ENCODE measurements at places on chromosomes 2 and 18.

- no peak for DNase-seq
Measured at GRCh38 chr18:59560556-59560955, 136.7 kb downstream of the CCBE1 start.

GRCh38 chr2:173708806-173709205, 256.4 kb downstream of the SP3 start:
- no peak for DNase-seq

- DNase-seq: no peak
Measured at GRCh38 chr2:136130511-136130910, 12.6 kb upstream of the CXCR4 start.

DNA sequence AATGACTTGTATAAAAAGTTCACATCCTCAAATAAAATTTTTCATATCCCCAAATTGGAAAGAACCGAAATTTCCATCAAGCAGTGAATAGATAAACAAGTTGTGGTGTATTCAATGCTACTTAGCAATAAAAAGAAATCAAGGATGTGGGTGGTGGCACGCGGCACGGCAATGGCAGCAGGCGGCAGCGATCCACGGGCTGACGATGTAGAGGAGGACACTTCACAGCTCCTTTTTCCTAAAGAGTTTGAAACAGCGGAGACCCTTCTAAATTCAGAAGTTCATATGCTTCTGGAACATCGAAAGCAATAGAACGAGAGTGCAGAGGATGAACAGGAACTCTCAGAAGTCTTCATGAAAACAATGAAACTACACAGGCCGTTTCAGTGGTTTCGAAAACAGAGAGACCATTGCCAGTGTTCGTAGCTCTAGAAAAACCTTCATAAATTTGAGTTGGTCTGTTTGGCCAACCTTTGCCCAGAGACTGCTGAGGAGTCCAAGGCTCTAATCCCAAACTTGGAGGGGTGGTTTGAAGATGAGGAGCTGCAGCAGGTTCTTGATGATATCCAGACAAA, 9.8 kb upstream of the IL36A start:
- DNase-seq: no peak

- no peak for DNase-seq
Measured at GRCh38 chr18:69492861-69493260, 92.2 kb downstream of the DOK6 start.

DNA sequence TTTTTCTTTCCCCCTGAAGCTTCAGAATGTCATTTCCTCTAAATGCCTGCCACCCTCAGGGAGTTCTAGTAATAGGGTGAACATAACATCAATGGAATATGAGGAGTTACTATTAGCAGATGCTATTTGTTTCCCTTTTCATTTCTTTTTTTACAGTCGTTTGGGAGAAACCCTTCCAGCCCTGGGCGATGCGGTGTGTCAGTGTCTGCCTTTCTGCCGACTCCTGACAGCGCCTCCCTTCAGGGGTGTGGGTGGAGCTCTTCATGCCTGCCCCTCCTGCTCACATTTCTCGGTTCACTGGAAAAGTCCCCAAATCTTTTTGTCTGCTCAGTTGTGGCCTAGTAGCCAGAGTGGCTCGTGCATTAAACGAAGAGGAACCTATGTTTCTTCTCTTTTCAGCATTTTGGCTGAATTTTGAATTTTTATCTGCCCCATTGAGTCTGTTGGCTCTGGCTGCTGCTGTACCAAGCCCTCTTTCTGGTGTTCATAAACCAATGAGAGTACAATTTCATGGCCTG, 72.3 kb downstream of the FMNL2 start:
- DNase-seq: no peak

- DNase-seq: no peak
Measured at GRCh38 chr2:159003555-159003954, 35.1 kb downstream of the TANC1 start.

GRCh38 chr2:120118471-120118870, 104.7 kb downstream of the TMEM185B start:
- DNase-seq: no peak

- DNase-seq: no peak
Measured at GRCh38 chr2:40090044-40090443, 311.0 kb upstream of the THUMPD2 start.

All from activated T-helper 1 cell treated with Interleukin-2 at 50 U/mL for 16 hours (primary cell).